Thoracic aorta (tissue), 2 donors: ENCODE measurements at places on chromosomes 11 and 22. TPM values are rescaled to one million over a fixed set of nuclear protein-coding genes. Genes with fewer than 3 reads are reported as not detected.

The WNT7B gene
- not detected for total RNA-seq

The MMP1 gene
- 0.71 TPM for total RNA-seq

The OR52I2 gene
- total RNA-seq: not detected

The ACRV1 gene
- not detected for total RNA-seq

The EIF3M gene
- 190 TPM for total RNA-seq

The CNTN5 gene
- total RNA-seq: 0.85 TPM

DNA sequence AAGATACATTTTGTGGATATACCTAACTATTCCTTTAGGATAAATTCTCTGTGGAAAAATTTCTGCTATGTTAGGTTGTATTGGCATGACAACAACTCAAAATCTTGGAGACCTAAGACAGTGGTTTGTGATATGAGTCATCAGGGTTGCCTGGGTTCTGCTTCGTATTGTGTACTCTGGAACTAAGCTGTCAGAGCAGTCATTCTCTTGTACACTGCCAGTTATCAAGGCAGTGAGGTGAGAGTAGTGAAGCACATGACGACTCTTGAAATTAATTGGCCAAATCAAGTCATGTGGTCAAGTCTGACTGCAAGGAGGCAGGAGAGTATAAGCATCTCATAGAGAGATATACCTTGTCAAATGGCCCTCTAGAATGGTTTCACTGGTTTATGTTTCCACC lies 104.4 kb downstream of the FANCF start:
- H3K36me3 ChIP-seq: no peaks in the 10 kb centered on the region
- no peaks in the 10 kb centered on the region for H3K27me3 ChIP-seq
- no peak for DNase-seq
- H3K27ac ChIP-seq: no peak overlapping the region
- H3K4me3 ChIP-seq: no peak overlapping the region
- H3K4me1 ChIP-seq: no peaks in the 10 kb centered on the region

DNA sequence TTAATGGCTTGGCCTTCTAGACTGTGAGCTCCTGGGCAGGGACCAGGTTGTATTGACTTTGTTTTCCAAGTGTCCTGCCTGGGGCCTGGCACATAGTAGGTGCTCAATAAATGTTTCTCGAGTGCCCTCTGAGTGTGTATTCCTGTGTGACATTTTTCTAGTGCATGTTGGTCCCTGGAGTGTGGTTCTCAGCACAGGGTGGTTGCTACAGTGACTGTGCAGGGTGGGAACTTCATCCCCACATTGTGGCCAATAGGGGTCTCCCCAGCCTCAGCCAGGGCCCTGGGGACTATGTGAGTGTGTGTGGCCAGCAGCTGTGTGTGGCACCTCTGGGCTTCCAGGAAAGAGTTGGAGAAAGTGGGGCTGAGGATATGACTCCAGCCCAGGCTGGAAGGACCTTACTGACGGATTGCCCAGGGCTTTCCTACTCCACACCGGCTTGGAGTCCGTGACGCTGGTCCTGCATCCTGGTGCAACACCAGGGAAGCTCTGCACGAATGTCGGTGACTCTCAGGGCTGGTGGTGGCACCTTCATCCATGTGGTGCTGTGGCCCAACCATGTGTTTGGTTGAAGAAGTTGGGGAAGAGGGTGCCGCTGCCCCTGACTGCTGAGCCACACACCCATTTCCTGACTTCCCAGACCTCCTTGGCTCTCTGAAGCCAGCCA lies 9.0 kb upstream of the MARK2 start:
- no peaks in the 10 kb centered on the region for H3K4me1 ChIP-seq
- no peak overlapping the region for H3K27ac ChIP-seq
- no peak overlapping the region for H3K4me3 ChIP-seq

DNA sequence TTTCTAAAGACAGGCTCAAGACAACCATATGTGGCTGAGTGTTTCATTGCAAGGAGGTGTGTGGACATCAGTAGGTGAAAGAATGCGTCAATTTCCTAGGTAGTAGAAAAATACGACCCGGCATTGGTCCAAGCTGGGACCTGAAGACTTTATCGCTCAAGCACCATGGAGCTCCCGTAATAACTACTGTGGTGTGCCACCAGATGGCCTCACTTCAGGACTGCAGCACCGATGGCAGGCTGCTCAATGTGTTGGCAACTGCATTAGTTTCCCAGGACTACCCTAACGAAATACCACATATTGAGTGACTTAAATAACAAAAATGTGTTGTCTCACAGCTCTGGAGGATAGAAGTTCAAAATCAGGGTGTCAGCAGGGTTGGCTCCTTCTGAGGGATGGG lies 72.4 kb upstream of the FAT3 start:
- no peak overlapping the region for H3K4me3 ChIP-seq
- H3K27me3 ChIP-seq: no peaks in the 10 kb centered on the region
- DNase-seq: no peak
- no peaks in the 10 kb centered on the region for H3K4me1 ChIP-seq
- no peak overlapping the region for H3K27ac ChIP-seq
- no peaks in the 10 kb centered on the region for H3K36me3 ChIP-seq

DNA sequence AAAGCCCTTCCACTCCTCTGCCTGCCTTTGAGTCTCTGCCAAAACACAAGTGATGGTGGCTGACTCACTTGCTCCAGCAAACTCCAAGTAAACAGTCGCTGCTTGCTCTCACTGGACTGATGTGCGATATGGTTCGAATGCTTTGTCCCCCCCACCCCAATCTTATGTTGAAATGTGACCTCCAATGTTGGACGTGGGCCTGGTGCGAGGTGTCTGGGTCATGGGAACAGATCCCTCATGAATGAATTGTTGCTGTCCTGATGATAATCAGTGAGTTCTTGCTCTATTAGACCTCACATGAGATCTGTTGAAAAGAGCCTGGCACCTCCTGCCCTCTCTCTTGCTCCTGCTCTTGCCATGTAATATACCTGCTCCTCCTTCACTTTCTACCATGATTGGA lies 747.9 kb downstream of the OPCML start:
- no peaks in the 10 kb centered on the region for H3K36me3 ChIP-seq
- H3K4me3 ChIP-seq: no peak overlapping the region
- H3K27ac ChIP-seq: no peak overlapping the region
- DNase-seq: no peak

DNA sequence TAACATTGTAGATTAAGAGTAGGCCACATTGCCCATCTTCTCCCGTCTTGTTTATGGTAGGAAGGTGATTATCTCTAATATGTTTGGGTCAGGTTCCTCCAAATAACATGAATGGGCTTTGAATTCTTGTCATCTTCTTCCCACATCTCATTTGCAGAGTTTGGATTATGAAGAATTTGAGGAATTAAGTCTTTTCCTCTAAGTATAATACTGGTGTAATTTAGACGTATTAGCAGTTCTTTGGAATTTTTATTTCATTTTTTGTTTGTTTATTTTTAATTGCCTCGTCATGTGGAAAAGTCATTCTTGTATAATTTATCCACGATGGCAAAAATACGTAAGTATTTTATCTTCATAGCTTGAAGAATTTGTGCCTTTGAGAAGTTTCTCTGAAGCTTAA lies 73.4 kb downstream of the ARHGEF12 start:
- peaks cover 7% of the 10 kb centered on the region for H3K4me1 ChIP-seq
- H3K27ac ChIP-seq: no peak overlapping the region
- no peak for DNase-seq
- no peaks in the 10 kb centered on the region for H3K27me3 ChIP-seq

- H3K36me3 ChIP-seq: no peaks in the 10 kb centered on the region
- H3K4me3 ChIP-seq: peak overlapping the region; percentile 57
- H3K27me3 ChIP-seq: no peaks in the 10 kb centered on the region
These were observed 13.9 kb downstream of the CTNND1 start for GRCh38 chr11:57775491-57775890.

- H3K27ac ChIP-seq: no peak overlapping the region
- H3K36me3 ChIP-seq: no peaks in the 10 kb centered on the region
- no peak overlapping the region for H3K4me3 ChIP-seq
- no peak for DNase-seq
- no peaks in the 10 kb centered on the region for H3K27me3 ChIP-seq
- H3K4me1 ChIP-seq: peaks cover 5% of the 10 kb centered on the region
These were observed 6.0 kb downstream of the C11orf97 start for GRCh38 chr11:94518300-94518699.

GRCh38 chr11:44634401-44635281 lies 69.2 kb downstream of the CD82 start:
- no peak overlapping the region for H3K4me3 ChIP-seq
- no peak overlapping the region for H3K27ac ChIP-seq
- no peaks in the 10 kb centered on the region for H3K27me3 ChIP-seq
- no peaks in the 10 kb centered on the region for H3K36me3 ChIP-seq
- H3K4me1 ChIP-seq: peaks cover 7% of the 10 kb centered on the region
- peak; percentile 65 for DNase-seq

GRCh38 chr11:17206463-17206862 lies 1.3 kb downstream of the PIK3C2A start:
- peaks cover 30% of the 10 kb centered on the region for H3K4me1 ChIP-seq
- H3K27ac ChIP-seq: peak overlapping the region; percentile 89
- DNase-seq: no peak
- no peaks in the 10 kb centered on the region for H3K36me3 ChIP-seq

- H3K36me3 ChIP-seq: no peaks in the 10 kb centered on the region
- H3K4me1 ChIP-seq: peaks cover 23% of the 10 kb centered on the region
- H3K27ac ChIP-seq: no peak overlapping the region
- DNase-seq: no peak
These were observed 1.7 kb downstream of the ZBED4 start for GRCh38 chr22:49855251-49855911.

DNA sequence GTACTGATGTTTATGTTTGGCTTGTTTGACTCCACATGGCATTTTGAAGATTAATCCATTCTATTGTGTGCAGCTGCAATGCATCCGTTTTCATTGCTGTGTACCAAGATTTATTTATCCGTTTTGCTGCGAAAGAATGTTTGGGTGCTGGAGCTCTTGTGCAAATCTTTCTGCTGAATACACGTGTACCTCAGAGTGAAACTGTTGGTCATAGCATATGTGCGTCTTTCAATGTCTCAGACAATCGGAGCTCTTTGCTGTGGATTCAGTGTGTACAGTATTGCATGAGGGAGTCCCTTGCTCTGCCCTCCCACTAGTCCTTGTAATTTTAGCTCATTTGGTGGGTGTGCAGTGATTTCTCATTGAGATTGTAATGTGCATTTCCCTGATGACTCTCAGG lies 545.4 kb downstream of the TBC1D22A start:
- no peaks in the 10 kb centered on the region for H3K36me3 ChIP-seq
- H3K4me3 ChIP-seq: no peak overlapping the region
- no peak overlapping the region for H3K27ac ChIP-seq
- DNase-seq: no peak

DNA sequence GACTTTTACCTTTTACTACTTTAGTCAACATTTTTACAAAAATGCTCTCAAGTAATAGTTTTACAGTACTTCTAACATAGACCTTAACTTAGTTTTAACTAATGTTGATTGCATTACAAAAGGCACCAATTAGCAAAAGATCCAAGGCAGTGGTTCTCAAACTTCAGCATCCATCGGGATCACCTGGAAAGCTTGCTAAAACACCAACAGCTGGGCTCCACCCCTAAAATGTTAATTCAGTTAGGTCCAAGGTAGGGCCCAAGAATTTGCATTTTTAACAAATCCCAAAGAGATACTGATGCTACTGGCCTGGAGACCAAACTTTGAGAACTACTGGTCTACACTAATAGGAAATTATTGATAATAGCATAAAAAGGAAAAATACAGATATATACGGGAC lies 5.9 kb downstream of the MTMR2 start:
- H3K27me3 ChIP-seq: no peaks in the 10 kb centered on the region
- H3K4me3 ChIP-seq: no peak overlapping the region
- DNase-seq: no peak

DNA sequence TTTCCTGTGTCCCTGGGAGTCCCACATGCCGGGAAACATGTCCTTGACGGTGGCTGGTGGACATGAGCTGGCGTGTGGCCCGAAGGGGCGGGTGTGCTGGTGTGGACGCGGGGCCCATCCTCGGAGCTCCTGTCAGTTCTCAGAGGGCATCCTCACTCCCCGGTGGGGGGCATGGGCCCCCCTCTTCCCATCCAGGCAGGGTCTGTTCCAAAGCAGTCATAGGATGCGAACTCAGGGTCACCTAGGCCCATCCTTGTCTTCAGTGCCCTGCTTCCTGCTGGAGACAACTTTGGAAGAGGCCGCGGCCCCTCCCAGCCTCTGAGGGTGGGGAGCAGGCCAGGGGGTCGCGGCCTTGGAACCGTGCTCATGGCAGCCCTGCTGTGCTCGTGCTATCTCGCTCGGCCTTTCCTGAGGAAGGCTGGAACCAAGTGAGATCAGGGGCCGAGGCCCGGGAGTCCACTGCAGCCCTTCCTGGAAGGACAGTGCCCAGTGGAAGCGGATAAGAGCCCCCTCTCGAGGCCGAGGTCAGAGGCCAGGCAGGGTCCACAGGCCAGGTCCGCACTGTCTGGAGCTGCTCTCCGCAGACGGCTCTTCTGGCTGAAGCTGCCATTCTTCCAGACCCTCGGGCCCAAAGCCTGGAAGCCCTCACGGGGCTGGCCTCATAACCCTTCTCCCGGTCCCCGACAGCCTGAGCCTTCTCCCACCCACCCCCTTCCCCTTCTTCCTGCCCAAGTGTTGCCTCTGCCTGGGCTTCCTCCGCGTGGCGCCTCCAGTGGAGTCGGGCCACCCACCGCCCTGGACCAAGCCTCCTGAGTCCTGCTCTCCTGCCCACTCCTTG lies 8.7 kb downstream of the GRK2 start:
- H3K4me3 ChIP-seq: peak overlapping the region; percentile 7
- H3K4me1 ChIP-seq: peaks cover 73% of the 10 kb centered on the region
- no peak for DNase-seq
- H3K27ac ChIP-seq: peak overlapping the region; percentile 84
- H3K36me3 ChIP-seq: peaks cover 12% of the 10 kb centered on the region
